Naive thymus-derived CD4-positive, alpha-beta T cell (primary cell): ENCODE measurements at places on chromosomes 3 and 15.

- DNase-seq: no peak
Observed at GRCh38 chr3:71082833-71083232, 500.7 kb downstream of the FOXP1 start.

- DNase-seq: no peak
Observed at GRCh38 chr3:56969851-56970250, 90.6 kb upstream of the SPATA12 start.

- no peak for DNase-seq
Observed at GRCh38 chr3:40504636-40505430, 1.0 kb upstream of the ZNF620 start.

DNA sequence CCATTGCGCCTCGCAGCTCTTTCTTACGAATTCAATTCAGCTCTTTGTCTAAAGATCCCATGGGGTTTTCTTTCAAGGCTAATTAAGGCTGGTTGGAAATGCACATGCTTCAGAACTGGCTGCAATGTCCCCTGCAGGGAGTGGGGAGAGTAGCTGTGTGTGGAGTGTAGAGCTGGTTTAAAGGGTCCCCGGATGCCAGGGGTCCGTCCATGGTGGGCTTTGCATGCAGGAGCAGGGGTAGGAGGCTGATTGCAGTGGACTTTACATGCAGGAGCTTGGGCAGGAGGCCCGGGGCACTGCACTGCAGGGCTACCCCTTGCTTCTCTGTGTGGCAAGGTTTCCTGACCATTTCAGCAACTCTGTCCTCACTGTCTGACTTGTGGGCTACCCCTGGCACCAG lies 261.6 kb upstream of the LYSMD4 start:
- DNase-seq: no peak

DNA sequence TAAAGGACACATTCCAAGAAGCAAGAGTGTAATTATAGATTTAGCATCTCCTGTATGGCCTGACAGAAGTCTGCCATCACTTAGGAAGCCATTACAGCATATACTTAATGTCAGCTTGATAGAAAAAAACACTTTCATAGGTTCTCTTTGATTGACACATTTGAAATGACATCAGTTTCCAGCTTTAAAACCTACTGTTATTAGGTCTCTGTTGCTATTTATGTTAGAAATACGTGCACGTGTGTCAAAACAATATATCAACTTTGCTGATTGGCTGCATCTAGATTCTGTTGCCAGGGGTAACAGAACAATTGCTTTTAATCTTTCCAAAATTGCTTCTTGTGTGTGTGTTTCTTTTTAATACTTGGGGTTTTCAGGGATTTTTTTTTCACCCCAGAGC lies 389.3 kb upstream of the ATP11B start:
- no peak for DNase-seq

DNA sequence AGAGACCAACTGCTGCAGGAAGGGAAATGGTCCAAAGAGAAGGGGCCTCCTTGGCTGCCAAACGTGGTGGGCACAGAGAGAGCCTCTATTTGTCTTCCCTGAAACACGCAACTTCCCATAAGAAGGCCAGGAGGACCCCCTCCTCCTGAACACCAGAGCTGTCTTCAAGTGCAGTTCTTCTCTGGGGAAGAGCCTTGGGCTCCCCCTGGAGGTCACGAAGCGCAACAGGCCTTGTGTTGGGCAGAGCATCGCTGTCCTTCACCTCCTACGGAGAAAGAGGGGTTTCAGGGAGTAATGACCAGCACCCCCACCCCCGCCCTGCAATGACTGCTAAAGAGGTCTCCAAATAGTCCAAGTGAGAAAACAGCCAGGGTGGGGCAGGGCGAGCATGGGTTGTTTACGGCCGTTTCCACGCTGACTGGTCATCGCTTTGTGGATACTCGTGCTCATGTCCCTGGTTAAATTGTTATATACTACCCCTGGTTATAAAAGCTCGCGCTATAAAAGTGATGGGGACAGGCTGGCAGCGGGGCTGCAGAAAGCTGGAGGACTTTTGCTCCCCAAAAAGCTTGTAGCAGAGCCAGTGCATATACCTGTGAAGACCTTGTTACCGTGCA lies 397.5 kb upstream of the ATP10A start:
- no peak for DNase-seq

DNA sequence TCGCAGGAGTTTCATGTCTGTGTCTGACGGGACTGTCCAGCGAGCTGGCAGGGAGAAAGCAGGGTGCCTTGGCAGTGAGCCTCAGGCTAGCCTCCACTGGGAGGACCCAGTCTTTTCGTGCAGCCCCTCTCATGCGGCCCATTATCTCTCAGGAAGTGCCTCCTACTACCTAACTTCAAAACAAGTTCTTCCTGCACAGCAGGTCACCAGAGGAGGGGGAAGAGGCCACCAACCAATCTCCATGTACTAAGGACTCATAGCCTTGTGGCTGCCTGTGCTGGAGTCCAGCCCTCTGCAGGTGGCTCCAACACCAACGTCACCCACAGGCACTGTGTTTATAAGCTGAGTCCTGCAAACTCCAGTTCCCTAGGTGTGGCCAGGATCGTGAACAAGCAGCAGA lies 4.8 kb downstream of the VIPR1 start:
- no peak for DNase-seq
